Esophagus mucosa (tissue), 1 donor: ENCODE measurements at places on chromosomes 7 and 10.

DNA sequence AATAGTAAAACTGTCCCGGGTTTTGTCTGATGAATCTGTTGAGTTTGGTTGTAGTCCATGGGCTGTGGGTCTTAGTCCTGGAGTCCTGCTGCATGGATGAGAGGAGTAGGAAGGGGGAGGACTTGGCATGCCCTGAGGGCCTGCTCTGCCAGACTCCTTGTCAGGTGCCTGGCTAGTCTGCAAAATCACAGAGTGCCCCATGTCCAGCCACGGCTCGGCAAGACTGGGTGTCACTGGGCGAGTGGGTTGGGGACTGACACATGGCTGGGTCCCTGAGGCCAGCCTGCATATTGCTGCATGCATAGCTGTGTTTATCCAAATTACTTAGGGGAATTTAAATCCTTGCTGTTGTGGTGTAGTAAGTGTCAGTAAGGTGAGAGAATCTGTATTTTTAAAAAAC is 9.7 kb downstream of the MINDY4 start:
- no peak for ATAC-seq

DNA sequence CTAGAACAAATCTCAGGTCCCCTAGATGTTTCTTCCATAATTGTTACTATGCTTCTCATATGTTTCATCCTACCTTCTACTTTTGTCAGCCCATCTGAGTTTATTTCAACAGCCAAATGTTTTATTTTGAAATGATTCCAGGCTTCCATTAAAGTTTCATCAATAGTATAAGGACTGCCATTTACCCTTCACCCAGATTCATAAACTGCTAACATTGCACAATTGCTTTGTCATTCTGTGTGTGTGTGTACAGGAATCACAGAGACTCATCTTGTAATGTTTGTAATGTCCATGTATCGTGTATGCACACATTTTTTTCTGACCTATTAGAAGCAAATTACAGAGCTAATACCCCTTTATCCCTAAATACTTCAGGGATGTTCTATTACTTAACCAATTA is 25.5 kb downstream of the MMRN2 start:
- ATAC-seq, result no peak

GRCh38 chr10:62380016-62380415 is 5.8 kb downstream of the ZNF365 start:
- peak; percentile 54 for ATAC-seq

DNA sequence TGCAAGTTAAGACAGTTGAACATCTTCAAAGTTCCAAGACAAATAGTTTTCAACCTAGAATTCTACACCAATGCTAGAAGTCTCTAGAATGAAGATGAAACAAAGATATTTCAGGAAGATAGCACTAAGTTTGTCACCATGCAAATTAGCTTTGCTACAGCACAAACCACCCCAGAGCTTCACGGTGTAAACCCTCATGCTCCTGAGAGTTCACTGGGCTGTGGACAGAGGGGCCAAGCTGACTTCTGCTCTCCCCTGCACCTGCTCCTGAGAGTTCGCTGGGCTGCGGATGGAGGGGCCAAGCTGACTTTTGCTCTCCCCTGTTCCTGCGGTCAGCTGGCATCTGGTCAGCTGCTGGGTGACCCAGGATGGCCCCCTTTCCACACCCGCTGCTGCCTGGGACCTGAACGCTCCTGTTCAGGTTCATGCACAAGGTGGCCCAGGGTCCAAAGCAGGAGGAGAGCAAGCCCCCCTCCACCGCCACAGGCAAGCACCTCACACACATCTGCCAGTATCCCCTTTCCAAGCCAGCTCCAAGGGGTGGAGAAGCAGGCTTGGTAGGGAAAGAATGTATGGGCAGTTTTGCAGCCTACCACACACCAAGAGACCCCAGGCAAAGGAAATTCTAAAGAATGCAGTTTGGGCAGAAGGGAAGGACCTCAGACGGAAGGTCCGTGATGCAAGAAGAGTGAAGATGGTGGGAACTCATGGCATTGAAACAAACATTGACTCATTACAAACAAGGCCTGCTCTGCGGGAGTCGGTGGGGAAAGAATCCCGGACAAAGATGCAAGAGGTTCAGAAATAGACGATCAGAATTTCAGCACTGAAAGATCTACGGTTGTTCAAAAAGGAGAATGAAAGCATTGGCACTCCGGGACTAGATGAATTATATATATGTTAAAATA is 137.8 kb upstream of the PPP2R2D start:
- no peak for ATAC-seq

DNA sequence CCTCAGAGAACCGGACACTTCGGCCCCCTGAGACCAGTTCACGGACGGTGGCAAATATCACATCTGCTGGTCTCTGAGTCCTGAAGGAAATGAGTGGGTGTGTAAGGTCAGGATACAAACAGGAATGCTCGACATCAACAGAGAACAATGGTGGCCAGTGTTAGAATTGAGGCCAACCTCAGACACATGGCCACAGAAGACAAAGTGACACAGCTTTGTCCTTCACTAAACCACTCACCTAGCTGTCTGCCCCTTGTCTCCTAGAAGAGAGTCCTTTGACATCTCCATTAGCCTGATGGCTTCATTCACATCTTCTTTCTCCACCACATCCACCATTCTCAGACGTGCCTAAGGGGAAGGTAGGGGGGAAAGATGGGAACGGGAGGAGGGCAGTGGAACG is 4.3 kb downstream of the COPS6 start:
- no peak for ATAC-seq

- ATAC-seq, result peak; percentile 66
Measured at GRCh38 chr7:6453734-6454133, 6.0 kb upstream of the DAGLB start.

GRCh38 chr7:112448891-112449290 is 1.4 kb upstream of the IFRD1 start:
- ATAC-seq, result peak; percentile 1

DNA sequence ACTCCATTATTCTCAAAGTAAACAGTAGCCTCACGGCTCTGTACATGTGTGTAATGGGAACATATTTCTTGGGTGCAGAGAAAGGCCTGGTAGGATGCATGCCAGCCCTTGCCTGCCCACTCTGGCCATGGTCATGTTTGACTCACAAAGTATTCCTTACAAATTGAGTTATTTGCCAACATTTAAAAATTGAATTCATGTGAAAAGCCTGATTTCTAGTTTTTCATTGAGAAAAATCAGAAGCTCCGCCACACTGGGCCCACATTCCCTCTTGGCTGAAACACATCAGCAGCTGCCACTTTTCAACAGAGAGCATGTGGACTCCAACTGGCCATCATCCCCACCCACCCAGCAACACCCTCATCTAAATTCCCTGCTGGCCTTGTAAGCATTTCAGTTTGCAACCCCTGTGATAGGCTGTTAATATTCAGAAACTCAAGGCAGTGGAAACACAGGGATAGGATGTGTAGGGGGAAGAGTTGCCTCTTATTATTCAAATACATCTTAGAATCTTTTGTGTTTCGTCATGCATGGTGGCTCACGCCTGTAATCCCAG is 40.9 kb downstream of the CDH23 start:
- ATAC-seq, result no peak

DNA sequence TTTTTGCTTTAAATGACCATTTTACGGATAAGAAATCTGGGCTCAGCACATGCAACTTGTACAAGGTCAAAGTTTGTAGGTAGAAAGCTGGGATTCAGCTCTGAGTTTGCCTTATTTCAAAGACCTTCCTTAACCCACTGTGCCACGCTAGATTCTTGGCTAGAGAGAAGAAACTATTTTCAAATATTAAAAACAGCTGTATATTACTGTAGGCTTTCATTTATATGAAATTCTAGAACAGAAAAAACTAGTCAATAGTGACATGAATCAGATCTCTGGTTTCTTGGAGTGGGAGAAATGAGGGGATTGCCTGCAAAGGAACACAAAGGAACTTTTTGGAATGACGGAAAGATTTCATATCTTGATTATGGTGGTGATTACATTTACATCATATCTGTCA is 53.0 kb upstream of the C1GALT1 start:
- no peak for ATAC-seq

GRCh38 chr10:97388152-97388551 is 13.0 kb downstream of the RRP12 start:
- ATAC-seq, result no peak

DNA sequence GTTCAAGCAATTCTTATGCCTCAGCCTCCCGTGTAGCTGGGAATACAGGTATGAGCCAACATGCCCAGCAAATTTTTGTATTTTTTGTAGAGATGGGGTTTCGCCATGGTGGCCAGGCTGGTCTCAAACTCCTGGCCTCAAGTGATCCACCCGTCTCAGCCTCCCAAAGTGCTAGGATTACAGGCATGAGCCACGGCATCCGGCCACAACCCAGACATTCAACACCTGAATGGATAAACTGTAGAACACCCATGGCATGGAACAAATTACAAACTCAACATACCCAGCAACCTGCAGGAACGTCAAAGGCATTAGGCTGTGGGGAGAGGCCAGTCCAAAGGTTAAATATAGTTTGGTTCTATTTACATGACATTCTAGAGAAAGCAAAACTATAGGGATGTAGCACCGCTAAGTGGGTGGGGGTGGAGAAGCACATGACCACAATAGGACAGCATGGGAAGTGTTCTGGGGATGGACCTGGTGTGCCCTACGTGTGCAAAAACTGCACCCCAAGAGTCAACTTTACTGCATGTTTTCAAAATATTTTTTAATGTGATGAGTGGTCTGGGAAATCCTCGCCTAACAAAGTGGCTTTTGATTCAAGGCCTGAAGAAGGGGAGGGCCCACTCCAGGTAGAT is 6.5 kb upstream of the PGAM2 start:
- no peak for ATAC-seq

- no peak for ATAC-seq
Measured at GRCh38 chr7:17070231-17070708, 188.5 kb upstream of the AGR3 start.

GRCh38 chr7:151756076-151756731 is 120.7 kb downstream of the PRKAG2 start:
- ATAC-seq, result peak; percentile 21

GRCh38 chr7:135169964-135170273 is 588 bp downstream of the CYREN start:
- no peak for ATAC-seq

GRCh38 chr10:23338886-23339285 is 5.7 kb downstream of the C10orf67 start:
- no peak for ATAC-seq

DNA sequence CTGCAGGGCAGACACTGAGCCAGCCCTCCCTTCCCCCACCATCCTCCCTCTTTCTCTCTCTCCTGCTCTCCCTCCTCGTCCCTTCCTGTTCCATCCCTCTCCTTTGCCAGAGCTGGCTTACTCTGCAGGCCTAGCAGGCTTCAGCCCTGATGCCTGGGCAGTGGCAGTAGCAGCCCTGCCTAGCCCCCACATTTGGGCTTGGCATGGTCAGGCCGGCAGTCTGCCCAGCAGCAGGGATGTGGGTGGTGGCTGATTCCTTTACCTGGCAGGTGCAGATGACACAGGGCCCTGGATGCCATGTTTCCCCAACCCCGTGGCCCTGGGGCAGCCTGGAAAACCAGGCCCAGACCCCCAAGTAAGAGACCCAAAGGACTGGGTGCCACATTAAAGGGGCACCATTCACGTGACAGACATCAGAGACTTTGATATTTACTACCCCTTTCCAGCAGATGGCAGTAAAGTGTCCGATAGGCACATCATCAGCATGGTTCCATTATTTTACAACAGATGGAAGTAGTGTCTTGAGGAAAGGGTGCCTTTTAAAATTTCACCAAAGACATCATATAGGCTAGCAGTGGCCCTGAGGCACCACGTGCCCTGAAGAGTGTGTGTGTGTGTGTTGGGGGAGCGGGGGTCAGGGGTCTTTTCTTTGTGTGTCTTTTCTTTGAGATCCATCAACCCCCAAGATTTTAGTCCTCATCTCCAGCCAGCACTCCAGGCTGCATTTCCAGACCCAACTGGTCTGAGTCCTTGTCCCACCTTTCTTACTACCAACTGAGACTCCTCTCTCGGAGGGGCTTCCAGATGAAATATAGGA is 5.9 kb downstream of the KCP start:
- ATAC-seq, result peak; percentile 17

DNA sequence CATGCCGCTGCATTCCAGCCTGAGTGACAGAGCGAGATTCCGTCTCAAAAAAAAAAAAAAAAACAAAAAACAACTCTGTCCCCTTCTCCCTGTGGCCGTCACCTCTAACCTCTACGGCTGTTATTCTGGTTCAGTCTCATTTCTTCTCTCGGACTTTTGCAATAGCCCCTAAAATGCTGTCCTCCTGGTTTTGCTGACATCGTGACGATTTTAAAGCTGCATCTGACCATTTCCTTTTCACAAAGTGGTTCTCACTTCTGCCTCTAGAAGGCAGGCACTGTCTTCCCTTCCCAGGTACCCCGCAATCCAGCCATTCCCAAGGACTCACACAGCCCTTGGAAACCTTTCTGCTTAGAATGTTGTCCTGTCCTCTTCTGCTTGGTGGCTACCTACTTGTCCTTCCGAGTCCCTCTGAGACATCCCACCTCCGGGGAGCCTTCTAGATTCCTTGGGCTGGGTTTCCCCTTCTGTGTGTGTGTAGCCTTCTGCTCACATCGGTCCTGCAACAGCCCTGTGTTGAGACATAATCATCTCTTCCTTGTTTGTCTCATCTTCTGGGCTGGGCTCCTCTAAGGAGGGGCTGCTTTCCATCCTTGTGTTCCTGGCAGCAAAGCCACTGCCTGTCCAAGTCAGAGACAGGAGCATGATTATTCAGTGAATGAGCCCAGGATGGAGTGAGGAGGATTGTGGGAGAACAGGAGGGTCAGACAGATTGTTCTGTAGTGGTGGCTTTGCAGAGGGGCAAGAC is 83.1 kb downstream of the GRK5 start:
- ATAC-seq, result peak; percentile 38

- peak; percentile 62 for ATAC-seq
Measured at GRCh38 chr7:101729241-101729883, 88.1 kb upstream of the CUX1 start.

GRCh38 chr7:148717266-148717793 is 18.6 kb downstream of the CUL1 start:
- peak; percentile 73 for ATAC-seq

- ATAC-seq, result no peak
Measured at GRCh38 chr10:110510086-110510485, 12.4 kb downstream of the DUSP5 start.

- ATAC-seq, result peak; percentile 86
Measured at GRCh38 chr7:99562832-99563231, 4.4 kb downstream of the ZNF655 start.

DNA sequence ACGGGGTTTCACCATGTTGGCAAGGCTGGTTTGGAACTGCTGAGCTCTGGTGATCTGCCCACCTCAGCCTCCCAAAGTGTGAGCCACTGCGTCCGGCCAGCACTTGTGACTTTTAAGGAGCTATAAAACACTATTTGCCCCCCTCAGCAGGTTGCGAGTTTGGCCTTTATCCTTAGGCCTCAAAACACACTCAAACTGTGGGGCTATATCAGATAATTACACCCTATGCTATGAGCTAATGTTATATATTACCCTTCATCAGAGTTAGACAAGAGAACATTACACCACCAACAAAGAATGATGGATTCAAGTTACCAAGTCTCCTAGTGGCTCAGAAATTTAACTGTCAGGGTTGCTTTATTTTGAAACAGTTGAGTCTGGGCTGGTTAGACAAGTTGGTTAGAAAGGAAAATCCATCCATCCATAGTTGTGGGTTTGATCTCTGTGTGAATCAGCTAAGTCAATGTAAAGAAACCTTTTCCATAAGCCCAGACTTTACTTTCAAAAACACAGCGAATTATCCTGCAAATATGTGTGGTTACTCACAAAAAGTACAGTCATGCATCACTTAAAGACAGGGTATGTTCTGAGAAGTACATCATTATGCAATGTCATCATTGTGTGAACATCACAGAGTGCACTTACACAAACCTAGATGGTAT is 115.8 kb downstream of the SEMA3D start:
- ATAC-seq, result peak; percentile 20
